ENCODE measurements at places on chromosomes 11 and 22.

- no peak for DNase-seq
These were observed 39.3 kb upstream of the COMT start for GRCh38 chr22:19902245-19902715.

- DNase-seq, result no peak
These were observed 162.4 kb downstream of the SOX6 start for GRCh38 chr11:16193897-16194381.

DNA sequence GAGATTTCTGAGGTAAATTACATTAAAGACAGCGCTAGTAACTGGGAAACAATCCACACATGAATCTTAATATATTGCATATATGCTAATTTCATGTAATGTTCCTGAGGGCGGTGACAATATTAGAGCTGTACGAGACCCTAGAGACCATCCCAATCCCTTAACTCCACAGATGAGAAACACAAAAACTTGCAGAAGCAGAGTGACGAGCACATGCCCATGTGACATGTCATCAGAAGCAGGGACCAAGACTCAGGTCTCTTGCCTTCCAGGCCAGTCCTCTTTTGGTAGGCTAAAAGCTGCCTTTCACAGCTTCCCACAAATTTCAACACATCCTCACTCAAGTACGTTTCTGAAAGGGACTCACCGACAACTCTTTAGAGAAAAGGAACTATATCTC lies 11.8 kb downstream of the MAPK1 start:
- DNase-seq, result no peak

DNA sequence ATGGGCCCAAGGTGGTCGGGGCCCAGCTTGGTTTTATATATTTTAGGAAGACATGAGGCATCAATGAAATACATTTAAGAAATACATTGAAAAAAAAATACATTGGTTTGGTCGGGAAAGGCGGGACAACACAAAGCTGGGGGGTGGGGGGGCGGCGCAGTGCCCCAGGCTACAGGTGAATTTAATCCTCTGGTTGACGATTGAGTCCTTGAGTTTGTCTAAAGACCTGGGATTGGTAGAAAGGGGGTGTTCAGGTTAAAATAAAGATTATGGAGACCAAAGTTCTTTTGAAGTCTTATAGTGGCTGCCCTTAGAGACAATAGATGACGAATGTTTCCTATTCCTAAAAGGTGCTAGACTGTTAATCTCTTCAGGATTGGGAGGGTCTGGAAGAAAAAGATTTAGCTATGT lies 3.1 kb downstream of the IFITM1 start:
- DNase-seq, result no peak

GRCh38 chr22:46070215-46070802 lies 80.0 kb upstream of the PPARA start:
- DNase-seq, result no peak

- DNase-seq, result no peak
These were observed 467 bp downstream of the ESS2 start for GRCh38 chr22:19143967-19144400.

Data from activated T-helper 1 cell treated with Interleukin-2 at 50 U/mL for 16 hours (primary cell).